ENCODE measurements at places on chromosomes 12 and 14. TPM values are rescaled to one million over a fixed set of nuclear protein-coding genes. Genes with fewer than 3 reads are reported as not detected.

GRCh38 chr12:130401703-130402102 is 64.0 kb downstream of the PIWIL1 start:
- no peak for DNase-seq

DNA sequence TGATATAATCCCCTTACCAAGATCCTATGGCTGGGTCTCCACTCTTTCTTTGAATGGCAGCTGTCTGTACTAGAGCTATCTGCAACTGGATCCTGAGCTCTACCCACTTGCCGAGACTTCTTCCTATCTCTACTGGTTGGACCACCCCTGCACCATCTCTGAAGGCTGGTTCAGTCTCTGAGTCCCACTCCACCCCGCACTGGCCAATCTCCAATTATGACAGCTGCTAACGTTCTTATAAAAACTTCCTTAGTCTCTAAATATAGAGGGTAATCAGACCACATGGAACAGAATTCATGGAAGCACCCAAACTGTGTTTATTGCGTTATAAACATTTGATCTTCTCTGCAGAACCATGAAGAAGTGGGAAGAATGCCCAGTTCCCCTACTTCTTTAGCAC is 186.6 kb upstream of the EEA1 start:
- DNase-seq = peak; percentile 52

GRCh38 chr14:104184506-104184905 is 46.1 kb downstream of the KIF26A start:
- no peak for DNase-seq

- DNase-seq = peak; percentile 53
Observed at GRCh38 chr14:61320806-61321384, 484 bp upstream of the PRKCH start.

DNA sequence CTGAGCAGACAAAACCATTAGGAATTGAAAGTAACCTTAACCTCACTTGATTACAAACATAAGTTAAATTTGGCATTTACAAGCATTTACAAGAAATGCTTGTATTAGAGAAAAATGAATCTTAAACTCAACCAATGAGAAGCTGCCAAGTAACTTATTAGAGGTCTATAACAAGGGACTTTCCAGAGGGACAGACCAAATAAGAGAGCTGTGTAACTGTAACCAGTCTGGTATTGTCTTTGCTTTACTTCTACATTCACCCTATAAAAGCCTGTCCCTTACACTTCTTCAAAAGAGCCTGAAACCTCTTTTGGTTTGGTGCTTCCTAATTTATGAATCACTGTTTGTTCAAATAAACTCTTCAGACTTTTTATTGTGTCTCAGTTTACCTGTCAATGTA is 450.0 kb upstream of the FAR2 start:
- no peak for DNase-seq

PGF gene
- total RNA-seq = 4.4 TPM

SLC25A21 gene
- 2.2 TPM for total RNA-seq

GPRC5D gene
- 0.47 TPM for total RNA-seq

- DNase-seq = no peak
Observed at GRCh38 chr14:68089146-68089731, 269.7 kb downstream of the RAD51B start.

DNA sequence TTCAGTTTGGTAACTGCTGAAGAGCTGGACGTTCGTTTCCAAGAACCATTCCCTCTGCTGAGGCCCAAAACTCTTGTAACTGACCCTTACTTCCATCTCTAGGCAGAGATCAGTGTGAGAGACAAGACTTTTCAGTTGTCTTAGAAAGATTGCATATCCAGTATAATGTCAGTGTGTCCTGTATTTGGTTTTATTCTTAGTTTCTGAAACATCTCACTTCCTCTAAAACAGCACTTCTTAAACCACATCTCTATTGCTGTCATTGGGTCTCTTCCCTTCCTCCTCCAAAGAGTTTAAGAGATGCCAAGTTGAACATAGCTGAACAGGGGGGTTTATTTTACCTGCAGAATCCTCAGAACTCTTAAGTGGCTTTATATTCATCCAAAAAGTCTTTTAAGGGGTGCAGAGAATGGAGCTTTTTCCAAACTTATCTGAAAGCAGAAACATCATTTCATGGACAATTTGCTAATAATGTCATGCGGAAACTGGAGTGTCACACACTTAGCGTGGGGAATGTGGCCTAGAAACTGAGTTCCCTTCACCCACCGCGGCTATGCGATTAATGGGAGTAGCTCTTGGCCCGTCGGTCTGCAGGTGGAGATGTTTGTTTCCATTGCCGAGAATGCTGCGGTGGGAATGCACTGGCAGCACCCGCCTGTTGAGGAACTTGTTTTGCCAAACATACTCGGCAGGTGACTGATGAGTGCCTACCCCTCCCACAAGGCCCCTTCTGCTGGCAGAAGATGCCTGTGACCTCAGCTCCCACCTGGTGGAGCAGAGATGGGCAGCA is 148.2 kb downstream of the ADGRD1 start:
- DNase-seq = peak; percentile 35

DNA sequence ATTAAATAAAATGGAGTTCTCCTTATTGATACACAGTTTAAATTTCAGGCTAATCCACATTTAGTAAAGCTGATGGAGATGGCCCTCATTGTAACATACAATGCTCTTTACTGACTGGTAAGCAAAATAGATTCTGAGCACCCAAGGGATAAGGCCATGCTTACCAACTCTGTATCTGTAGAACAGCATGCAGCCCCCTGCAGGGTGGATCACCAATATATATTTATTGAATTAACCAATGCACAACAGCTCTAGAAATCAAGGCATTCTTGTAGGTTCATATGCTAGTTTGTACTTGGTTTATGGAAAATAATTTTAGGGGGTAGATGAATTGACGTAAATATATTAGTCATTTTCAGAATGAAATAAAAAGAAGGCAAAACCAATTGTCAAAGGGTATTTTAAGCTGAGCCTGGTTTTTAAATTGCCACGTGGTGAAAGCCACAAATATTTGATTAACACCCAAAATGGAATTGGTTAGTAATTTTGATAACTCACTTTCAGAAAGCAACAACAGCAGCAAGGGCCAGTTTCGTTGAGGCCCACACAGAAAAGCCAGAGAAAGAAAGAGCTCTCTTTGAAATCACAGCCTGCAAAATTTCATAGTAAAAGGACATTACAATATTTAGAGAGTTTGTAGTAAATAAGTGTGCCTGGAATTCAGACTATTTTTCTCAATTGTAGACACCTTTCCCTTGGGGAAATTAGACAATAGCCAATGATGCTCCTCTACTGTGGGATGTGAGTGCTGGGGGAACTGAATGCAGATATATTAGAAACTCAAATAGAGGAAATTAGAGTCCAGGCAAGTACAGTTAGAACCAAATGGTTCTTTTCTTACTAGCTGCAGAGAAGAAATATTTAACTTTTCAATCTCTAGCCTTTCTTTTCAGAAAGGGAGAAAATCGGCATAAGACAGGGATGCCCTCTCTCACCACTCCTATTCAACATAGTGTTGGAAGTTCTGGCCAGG is 216.2 kb upstream of the ABCD2 start:
- no peak for DNase-seq

OTUB2 gene
- total RNA-seq = 1.6 TPM

POTEM gene
- total RNA-seq = not detected

- no peak for DNase-seq
Observed at GRCh38 chr14:100393906-100394732, 71.0 kb downstream of the SLC25A47 start.

GRCh38 chr14:32358781-32359180 is 29.7 kb downstream of the AKAP6 start:
- no peak for DNase-seq

DNA sequence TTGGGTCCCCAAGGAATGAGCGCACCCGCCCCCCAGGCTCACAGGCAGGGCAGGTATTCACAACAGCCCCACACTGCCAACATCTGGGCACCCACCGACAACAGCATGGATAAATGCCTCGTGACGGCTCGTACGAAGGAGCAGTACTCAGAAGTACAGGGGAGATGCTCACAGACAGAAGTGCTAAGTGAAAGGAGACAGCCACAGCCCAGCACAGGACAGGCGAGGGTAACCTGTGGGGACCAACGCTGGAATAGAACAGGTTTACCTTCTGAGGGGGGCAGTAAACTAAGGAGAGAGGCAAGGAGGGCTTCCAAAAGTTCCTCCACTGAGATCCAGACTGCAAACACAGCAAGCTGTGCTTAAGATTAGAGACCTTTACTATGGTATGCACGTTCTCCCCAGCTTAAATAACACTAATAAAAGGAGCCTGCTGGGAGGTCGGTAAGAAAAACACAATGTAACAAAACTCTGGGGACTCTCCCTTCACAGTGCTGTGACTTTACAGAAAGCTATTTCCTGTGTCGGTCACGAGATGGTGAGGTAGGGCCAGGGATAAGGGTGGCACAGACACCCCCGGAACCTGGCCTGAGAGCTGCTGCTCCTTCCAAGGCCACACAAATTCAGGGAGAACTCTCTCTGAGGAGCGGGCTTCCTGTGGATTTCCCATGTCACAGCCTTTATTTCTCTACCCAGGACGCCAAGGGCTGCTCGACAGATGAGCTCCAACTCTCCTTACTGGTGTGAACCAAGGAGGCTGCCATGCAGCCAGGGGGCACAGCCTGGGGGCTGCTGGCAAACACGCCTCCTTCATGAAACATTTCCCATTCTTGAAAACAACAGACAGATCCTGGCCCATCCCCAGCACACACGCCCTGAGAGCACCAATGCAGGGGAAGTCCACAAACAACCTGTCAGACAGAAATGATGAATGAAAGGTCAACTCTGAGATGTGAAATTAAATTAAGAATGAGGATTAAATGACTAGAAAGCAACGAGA is 26.3 kb downstream of the SLC15A4 start:
- no peak for DNase-seq

DNA sequence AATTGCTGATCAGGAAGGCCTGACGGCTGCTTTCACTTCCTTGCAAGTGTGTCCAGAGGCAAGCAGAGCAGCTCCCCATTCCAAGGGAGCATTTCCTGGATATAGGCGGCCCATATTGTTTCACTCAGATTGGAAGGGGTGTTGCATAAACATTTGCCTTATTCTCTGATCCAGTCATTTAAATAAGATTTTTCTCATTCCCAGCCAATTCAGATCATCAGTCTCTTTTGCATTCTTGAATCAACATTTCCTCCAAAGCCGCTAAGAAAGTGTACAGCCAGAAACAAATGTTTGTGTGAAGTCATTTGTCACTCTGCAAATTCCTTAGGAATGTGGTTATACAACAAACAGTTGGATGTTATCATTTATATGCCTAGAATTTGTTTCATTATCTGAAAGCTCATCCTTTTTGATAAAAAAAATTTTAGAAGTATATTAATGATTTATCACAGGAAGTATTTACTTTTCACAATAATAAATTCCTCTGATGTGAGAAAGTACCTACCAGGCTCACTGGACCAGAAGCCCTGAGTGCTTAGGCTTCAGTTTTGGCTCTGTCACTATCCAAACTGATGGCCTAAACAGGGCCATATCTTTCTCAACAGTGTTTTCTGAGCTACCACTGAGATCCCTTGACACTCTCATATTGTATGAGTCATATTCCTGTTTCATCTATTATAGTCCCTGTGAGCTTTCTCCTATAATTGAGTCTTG is 379.6 kb downstream of the CCDC91 start:
- DNase-seq = no peak

DNA sequence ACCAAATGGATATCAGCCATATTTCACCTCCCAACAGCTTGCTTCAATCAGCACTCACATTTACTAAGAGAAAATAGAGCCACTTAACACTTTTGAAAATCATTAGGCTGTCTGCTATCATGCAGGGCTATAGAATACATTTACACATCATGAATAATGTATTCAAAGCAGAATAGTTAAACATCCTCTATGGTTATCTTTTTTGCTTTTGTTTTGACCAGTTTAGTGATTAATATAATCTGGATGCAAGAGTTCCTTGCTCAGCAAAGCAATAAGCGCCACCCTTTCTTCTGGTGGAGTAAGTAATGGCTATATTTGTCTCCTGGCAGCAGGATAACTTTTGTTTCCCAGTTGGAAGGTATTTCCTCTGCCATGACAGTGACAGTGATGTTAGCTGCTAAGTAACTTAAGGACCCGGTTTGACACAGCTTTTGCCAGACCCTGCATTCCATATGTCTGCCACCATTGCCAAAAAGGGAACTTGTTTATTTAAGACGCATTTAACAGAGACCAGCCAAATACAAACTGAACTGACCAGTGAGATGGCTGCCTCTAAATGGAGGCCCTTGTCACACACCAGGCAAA is 70.3 kb upstream of the NR2C1 start:
- no peak for DNase-seq

DNA sequence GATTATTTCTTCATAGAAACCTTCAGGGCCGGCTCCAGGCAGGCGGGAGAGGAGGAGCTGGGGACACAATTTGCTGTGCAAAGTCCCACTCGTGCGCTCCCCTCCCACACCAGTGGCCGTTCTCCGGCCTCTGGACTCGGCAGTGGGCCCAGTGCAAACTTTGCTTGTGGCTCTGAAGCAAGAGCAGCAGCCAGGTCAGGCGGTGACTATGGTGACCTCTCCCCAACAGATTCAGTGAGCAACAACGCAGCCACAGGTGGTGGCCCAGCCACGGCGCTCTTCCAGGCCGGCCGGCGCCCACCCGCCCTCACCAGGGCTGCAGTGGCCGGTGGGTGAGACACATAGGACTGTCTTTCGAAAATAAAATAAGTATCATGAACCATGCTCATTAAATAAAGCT is 29.5 kb downstream of the VPS37B start:
- no peak for DNase-seq

KRT74 gene
- total RNA-seq = 0.26 TPM

HOXC6 gene
- 2.3 TPM for total RNA-seq

GRCh38 chr14:58882577-58883018 is 244.8 kb downstream of the DACT1 start:
- DNase-seq = no peak

GRCh38 chr14:103562429-103563225 is at the start of the genes BAG5 and COA8:
TSS of gene BAG5 (minus strand) at chr14:103562657. CDS start at chr14:103561164, 1,493 bp downstream.
TSS of gene COA8 (plus strand) at chr14:103562960. CDS start at chr14:103563002, 42 bp downstream.
- peak; percentile 83 for DNase-seq

PKP2 gene
- 25.3 TPM for total RNA-seq
